ENCODE measurements at places on chromosomes 1 and 21. TPM values are rescaled to one million over a fixed set of nuclear protein-coding genes. Genes with fewer than 3 reads are reported as not detected.

DNA sequence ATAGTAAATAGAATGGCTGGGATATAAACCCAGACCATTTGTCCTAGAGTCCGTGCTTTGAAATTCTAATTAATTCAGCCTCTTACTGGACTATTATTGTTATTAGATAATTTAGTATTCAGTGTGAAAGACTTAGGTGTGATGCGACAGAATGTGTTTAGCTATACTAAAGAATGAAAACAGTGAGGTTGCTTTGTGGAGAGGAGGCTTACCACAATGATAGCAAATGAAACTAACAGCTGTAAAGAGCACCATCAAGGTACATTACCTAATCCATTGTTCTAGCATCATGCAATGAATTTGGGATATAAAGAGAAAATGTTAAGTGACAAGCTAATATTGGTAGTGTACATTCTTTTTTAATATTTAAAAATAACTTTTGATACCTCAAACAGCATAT, 911.1 kb downstream of the KCNT2 start:
- no peak for DNase-seq

- DNase-seq, result no peak
Measured at GRCh38 chr1:160560806-160561205, 18.5 kb downstream of the CD84 start.

GRCh38 chr21:31624961-31625491, 34.5 kb upstream of the SOD1 start:
- no peak for DNase-seq

- no peak for DNase-seq
Measured at GRCh38 chr1:94606471-94606870, 64.9 kb upstream of the F3 start.

DNA sequence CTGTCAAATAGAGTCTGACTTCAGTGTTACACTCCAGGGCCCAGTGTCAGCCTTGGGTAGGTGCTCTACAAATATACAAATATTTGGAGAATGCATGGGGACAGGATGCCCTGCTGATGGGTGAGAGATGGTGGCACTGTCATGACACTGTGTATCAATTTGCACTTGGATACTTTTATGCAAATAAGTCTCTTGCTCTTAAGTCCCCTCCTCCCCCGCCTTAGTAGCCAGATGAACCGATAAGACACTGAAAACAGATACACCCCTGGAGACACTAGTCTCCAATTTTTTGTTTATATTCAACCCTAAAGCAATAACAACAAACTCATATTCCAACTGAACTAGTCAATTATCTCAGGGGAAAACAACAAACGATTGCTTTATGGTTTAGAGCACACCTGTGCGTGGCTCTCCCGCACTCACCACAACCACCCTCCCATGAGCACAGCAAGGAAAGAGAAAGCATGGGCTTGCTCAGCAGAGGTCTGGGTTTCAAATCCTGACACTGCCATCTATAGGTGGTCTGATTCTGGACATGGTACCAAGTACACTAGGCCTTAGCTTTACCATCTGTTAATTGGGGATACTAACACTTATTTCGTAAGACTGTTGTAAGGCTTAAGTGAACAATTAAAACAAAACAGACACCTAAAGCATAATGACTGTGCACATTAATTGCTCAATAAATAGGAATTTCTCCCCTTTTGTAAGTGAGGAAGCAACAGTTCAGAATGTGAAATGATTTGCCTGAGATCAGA, 50.3 kb downstream of the HIVEP3 start:
- no peak for DNase-seq

- no peak for DNase-seq
Measured at GRCh38 chr1:217921126-217921904, 290.2 kb downstream of the SPATA17 start.

GRCh38 chr1:9235096-9235459, 504 bp downstream of the H6PD start:
- peak; percentile 69 for DNase-seq

OPTC gene
- total RNA-seq, result not detected

CHI3L1 gene
- 6.1 TPM for total RNA-seq

OR10Z1 gene
- not detected for total RNA-seq

SDHB gene
- 263 TPM for total RNA-seq
